ENCODE measurements at places on chromosomes 11 and 22. TPM values are rescaled to one million over a fixed set of nuclear protein-coding genes. Genes with fewer than 3 reads are reported as not detected.

The SLC1A2 gene
- total RNA-seq = 161 TPM

The KRTAP5-5 gene
- not detected for total RNA-seq

The KLHL35 gene
- total RNA-seq = 28.5 TPM

The ZNF280B gene
- 4.1 TPM for total RNA-seq

The OSM gene
- 0.41 TPM for total RNA-seq

The TUBA8 gene
- total RNA-seq = 2.9 TPM

The C1QTNF5 gene
- total RNA-seq = 2.4 TPM

The LMO2 gene
- 17.1 TPM for total RNA-seq

All from frontal cortex (tissue), 4 donors.